ENCODE measurements at places on chromosomes 13 and 19. TPM values are rescaled to one million over a fixed set of nuclear protein-coding genes. Genes with fewer than 3 reads are reported as not detected.
A peak's percentile ranks its signal among the peaks of the same experiment; 100 is the strongest.

DNA sequence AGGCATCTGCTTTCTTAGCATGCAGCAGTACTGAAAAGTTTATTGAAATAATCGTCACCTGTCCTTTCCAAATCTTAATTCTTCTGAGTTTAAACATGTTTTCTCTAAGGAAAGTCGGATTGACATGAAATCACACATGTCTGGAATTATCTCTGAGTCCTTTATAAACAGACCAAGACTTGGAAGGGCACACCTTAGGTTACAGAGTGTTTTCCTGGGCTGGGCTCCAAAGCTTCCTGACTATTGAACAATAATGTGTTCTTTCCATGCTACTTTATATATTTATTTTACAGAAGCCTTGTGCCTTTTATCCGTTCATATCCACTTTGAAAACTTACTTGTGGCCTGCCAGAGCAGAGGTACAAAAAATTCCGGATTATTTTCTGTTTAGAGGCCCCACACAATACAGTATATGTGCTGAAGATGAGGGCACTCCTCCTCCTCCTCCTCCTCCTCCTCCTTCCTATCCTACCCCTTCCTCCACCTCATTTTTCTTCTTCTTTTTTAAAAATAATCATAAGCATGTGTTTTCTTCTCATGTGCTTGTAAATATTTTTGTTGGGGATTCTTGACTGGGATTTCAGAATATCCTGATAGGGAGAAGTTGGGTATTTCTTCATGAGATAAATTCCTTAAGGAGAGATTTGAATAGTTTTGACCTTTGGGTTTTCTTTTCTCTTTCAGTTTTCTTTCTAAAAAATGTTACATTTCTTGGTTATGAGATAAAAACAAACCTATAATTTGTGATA, 52.3 kb downstream of the LRCH1 start:
- peaks cover 70% of the 10 kb centered on the region for H3K4me1 ChIP-seq
- H3K36me3 ChIP-seq, result no peaks in the 10 kb centered on the region
- H3K4me3 ChIP-seq, result no peak overlapping the region
- no peak overlapping the region for H3K27ac ChIP-seq
- no peaks in the 10 kb centered on the region for H3K27me3 ChIP-seq
- DNase-seq, result no peak

- DNase-seq, result peak; percentile 10
- peaks cover 71% of the 10 kb centered on the region for H3K36me3 ChIP-seq
- peaks cover 9% of the 10 kb centered on the region for H3K4me1 ChIP-seq
- H3K27me3 ChIP-seq, result no peaks in the 10 kb centered on the region
- no peak overlapping the region for H3K4me3 ChIP-seq
Observed at GRCh38 chr19:37329686-37330085, 41.2 kb upstream of the ZNF527 start.

DNA sequence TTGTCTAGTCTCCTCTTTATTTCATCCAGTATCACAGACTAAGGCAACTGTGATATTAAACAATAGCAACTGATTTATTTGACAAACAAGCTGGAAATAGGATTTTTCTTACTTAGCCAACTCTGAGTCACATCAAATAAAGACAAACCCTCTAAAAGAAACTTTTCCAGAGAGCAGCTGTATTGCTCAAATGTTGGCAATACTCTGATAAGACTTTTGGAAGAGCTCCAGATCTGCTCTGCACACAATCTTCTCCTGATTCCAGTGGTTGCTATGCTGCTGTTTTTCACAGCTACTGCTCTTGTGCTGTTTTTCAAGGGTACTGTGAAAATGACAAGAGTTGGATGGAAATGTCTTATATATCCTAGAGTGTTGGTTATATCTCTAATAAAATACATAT, 1479.2 kb downstream of the SLITRK5 start:
- no peaks in the 10 kb centered on the region for H3K27me3 ChIP-seq
- no peaks in the 10 kb centered on the region for H3K36me3 ChIP-seq

DNA sequence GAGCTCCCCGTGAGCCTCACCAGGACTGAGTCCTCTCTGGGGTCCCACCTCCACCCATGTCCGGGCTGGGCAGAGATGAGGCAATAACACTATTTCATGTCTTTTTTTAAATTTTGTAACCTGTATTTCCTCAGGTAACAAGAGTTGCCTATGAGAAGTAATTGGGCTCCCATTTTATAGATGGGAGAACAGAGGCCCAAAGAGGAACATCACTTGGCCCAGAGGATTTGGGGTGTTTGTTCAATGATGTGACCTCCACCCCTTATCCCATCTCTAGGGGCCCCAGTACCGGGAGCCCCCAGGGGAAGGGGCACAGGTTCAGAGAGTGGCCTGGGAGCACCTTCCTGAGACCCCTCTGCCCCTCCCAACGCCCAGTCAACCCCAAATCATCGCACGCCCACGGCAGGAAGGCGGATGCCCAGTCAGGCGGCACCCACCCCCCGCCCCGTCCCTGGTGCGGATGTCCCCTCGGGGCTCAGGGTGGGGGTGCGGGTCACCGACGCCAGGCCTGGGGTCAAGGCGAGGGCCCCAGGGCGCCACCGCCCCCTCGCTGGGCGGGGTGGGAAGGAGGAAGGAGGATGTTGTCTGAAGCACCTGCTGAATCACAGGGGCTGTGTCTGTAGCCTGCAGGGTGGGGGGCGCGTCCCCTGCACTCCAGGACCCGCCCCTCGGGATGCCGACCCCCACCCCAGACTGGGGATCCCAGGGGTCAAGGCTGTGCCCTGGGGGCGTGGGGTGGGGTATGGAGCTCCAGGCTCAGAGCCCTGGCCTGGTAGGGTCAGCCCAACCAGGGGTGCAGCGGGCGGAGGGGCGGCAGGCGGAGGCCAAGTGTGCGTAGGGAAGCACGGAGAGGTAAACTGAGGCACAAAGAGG, 9.0 kb upstream of the CIRBP start:
- H3K4me3 ChIP-seq, result peak overlapping the region; percentile 92
- H3K27me3 ChIP-seq, result no peaks in the 10 kb centered on the region
- peaks cover 44% of the 10 kb centered on the region for H3K4me1 ChIP-seq
- peak; percentile 70 for DNase-seq

DNA sequence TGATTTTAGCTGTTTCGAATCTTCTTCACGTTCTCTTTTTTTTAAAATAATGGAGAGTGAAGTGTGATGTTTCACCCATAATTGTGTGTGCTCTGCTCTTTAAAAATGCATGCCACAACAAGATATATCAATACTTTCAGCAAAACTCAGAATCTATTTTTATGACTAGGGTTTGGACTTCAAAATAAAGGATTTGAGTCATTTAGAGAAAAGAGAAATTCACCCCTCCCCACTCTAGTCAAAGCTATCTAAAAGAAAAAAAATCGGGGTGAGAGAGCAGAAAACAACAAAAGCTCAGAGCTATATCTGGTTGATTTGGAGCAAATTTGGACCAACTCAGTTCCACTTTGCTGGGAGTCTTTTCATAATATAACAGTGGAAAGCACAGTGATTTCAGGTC, 244.5 kb downstream of the DNAJC15 start:
- H3K27ac ChIP-seq, result no peak overlapping the region
- H3K4me3 ChIP-seq, result no peak overlapping the region
- DNase-seq, result no peak
- no peaks in the 10 kb centered on the region for H3K36me3 ChIP-seq

The PRRG2 gene
- 0.52 TPM for total RNA-seq
